ENCODE measurements at places on chromosomes 6 and 20.

- no peak for DNase-seq
Observed at GRCh38 chr20:3659492-3660261, 3.5 kb downstream of the GFRA4 start.

GRCh38 chr6:132414322-132414721, 13.0 kb upstream of the MOXD1 start:
- no peak for DNase-seq

- DNase-seq: no peak
Observed at GRCh38 chr6:150656156-150656555, 56.5 kb downstream of the PLEKHG1 start.

DNA sequence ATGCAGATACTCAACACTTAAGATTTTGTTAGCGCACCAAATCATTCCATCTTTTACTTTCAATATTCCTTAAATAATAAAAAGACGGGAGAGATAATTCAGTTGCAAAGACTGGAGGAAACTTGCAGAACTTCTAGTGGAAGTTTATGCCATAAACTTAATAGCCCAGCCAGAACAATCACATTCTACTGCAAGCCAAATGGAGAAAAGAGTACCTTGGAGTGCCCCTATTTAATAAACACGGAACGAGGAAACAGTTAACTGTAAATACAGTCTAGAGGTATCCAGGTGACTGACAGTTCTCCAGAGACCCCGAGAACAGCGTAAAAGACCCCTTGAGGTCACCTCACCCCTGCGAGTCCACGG, 635 bp downstream of the SLC35B3 start:
- no peak for DNase-seq

GRCh38 chr20:15582146-15582760, 991.0 kb downstream of the KIF16B start:
- DNase-seq: no peak

DNA sequence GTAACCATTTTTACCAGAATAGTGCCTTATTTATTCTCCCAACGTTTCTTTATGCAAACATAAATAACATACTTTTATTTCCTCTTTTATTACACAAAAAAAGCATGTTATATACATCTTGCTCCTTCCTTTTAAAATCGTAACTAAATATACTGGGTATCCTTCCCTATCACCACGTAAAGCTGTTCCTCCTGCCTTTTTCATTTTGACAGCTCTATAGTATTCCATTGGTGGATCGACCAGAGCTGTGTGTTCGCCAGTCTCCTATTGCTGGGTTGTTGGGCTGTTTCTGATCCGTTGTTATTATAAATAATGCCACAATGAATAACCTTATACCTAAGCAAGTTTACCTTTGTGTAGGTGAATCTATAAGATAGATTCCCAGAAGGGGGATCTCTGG, 46.9 kb upstream of the DDR1 start:
- no peak for DNase-seq

- no peak for DNase-seq
Observed at GRCh38 chr20:62357187-62357667, 9.9 kb downstream of the LAMA5 start.

- DNase-seq: no peak
Observed at GRCh38 chr6:71460933-71461332, 172.3 kb downstream of the OGFRL1 start.

GRCh38 chr20:46420878-46421277, 14.5 kb upstream of the ELMO2 start:
- DNase-seq: no peak

GRCh38 chr6:107769053-107769658, 55.0 kb downstream of the SCML4 start:
- no peak for DNase-seq

DNA sequence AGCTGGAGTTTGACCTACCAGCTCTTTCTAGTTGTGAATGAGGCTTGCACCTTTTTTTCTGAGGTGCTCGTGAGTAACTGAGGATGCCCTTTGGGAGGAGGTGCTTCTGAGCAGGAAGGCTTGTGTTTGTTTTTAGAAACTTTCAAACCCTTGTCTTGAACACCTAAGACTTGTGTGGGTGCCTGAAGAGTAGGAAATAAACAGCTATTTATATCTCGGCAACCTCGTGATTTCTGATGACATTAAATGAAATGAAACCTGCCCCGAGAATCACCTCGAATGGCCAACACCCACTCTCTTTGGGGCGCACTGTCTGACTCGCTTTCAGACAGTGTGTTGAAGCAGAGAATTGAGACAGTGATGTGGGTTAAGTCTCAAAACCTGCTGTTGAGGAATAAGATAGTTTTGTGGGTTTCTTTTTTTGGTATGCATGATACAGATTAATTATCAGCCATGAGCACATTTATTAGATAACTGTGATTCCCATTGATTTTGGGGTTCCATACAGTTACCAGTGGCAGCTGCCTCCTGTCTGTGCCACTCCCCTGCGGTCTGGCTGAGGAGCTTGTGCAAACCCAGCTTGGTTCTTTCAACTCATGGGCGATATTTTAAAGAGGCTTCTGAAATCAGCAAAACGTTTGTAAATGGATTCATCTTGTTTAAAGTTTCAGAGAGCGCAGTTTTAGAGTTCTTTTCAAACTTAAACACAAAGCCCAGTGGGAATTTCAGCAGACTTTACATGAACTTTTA, 8.4 kb downstream of the IRF4 start:
- no peak for DNase-seq

DNA sequence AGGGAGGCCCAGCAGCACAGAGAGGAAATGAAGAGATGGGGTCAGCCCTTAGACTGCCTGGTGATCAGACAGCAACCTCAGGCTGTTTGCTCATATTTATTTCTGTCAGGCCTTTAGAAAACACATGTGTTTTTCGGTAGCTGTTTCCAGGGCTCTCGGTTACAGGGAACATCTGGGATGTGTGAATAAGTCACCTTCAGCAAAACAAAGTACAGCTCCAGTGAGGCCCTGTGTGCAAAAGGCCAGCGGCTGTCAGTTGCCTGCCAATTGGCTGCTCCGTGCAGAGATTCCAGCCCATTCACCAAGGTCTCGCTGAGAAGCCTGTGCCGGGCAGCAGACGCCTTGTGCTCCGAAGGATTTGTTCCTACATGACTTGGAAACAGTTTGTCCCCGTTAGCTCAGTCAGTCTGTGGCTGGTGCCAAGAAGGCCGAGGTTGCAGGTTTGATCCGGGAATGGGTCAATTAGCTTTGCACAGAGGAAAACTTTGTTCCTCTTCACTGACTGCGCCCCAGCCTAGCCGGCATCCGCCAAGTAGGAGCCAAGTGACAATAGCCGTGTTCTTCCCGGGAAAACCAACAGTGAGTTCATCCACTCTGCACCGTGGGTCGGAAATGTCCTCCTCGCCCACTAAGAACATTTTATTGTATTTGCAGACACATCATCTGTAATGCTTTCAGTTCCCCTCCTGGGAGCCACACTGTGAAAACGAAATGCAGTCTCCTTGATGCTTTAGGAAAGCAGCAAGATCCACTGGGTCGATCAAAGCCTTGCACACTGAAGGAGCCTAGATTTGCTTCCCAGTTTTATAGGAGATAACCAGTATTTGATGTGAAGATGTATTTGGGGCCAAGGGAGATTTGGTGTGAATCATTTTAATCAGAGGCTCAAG, 315.4 kb upstream of the CDYL start:
- peak; percentile 61 for DNase-seq

DNA sequence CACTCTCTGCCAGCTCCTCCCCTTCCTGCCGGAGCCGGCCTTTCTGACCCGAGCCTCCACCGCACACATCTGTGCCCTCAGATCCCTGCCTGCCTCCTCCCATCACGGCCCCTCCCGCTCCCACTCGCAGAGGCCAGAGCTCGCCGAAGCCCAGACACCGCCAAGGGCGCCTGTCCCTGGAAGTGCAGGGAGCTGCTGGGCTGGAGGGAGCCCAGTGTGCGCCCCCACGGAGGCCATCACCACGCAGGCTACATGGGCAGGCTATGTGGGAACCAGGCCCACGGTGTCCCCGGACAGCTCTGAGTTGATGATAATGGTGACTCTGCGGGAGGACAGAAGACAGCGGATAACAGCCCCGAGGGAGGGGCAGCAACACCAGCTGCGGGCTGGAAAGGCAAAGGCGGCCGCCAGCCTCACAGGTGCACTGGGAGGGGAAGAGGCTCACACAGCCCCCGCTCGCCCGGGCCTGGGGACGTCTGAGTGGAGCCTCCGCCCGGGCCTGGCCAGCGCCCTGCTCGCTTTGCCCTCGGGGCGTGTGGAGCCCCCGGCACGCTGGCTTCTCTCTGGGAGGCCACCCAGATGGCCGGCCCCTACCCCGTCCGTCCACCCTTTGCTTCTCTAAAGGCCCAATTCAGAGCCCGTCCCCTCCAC, 154.9 kb downstream of the DLL1 start:
- DNase-seq: no peak

- DNase-seq: no peak
Observed at GRCh38 chr20:63700199-63701050, 4.0 kb downstream of the TNFRSF6B start.

DNA sequence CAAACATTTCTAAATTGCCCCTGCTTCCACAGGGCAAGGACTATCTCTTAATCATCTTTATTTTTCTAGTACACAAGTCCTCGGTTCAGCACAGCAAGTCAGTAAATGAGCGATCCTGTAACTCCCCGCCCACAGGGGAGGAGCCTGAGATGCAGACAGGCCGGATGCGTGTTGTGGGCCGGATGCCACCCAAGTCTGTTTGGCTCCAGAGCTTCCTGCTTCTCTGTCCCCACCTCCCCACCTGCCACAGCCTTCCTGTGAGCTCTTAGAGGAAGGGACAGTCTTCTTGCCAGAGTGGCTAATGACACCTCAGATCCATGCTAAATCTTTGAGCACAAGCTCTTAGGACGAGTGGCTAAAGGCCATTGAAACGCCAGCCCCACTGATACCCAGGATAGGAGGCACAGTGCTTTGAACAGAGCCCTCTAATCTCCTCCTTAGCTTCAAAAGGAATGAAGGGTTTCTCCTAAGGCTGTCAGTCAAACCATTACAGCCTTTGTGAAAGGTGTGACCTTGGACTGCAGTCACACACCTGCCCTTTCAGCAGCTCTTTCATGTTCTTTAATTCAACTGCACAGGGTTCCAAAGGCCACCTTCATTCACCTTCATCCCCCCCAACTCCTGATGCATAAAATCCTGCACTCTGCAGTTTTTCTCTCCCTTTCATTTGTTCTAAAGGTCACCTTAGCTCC, 264.3 kb downstream of the TFAP2C start:
- no peak for DNase-seq

DNA sequence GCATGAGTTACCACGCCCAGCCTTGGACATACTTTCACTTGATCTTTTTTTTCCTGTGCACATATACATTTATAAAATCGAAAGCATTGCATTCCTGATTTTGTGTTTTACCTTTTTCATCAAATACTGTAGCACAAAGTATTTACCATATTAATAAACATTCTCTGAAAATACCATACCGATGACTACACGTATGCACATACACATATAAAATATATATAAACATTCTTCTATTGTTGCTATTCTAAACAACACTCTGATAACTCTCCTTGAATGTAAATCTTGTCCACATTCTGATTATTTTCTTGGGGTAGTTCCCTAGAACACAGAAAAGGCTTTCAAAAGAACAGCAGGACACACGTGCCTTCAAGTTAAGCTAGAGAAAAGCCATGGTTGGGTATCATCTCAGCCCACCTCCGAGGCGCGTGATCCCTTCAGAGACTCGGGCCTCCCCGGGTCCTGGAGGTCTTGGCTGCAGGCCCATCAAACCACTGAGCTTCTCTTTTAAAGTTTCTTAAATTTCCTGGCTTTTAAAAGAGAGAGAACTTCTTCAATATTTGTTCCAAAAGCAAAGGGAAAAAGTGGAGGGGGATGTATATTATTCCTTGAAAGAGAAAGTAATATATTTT, 198.1 kb downstream of the MYLK4 start:
- no peak for DNase-seq

GRCh38 chr6:1761477-1761877, 151.8 kb downstream of the FOXC1 start:
- DNase-seq: no peak

DNA sequence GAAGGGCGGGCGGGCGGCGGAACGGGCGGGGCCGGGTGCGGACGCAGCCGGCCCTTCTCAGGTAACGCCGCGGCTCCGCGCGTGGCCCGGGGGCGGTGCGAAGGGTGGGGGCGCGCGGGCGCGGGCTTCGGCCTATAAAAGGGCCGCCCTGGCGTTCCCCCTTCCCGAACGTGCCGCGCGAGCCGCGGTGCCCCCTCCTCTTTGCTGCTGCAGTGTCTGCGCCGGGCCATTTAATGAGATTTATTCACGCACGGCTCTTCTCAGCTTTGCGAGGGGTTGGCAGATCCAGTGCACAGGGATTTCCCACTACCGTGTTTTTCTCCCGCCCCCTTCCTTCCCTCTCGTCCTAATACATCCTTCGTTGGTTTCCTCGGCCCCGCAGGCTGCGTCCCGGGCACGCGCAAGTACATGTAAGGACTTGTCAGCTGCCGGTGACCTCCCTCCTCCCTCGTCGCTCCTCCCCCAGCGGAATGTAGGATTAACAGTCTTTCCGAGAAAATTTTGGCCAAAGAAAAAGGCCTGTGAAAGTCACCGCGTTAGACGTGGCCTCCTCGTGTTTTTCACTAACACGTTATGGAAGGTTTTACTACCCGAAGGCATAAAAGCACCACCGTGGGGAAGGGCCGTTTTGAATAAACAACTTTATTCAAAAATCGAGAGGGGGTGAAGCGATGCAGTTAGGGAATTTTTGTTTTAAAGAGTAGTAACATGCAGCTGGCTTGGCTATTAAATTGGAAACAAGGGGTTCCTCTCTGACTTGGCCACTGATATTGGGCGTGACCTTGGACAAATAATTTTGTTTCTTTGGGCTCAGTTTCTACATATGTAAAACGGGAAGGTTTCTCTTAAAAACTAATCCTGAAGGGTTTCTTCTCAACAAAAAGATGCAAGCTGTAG, 966 bp upstream of the REV3L start:
- DNase-seq: peak; percentile 73

DNA sequence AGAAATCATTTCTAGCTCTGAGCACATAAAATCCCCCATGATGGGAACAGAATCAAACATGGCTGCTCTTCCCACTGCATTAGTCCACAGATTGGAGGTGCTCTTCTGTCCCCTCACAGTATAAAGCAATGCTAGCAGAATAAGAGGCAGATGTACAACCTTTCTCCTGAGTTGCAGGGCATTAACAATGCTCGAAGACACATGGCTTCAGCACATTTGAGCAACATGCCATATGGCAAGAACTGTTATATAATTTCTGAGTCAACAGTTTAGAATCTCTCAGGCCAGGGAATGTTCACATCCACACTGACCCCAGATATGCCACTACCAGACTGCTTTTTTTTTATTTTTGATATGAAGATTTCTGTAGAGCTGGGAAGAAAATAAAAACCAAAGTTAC, 119.6 kb downstream of the KIF13A start:
- DNase-seq: peak; percentile 58

- no peak for DNase-seq
Observed at GRCh38 chr6:88840796-88841539, 122.5 kb downstream of the RNGTT start.

DNA sequence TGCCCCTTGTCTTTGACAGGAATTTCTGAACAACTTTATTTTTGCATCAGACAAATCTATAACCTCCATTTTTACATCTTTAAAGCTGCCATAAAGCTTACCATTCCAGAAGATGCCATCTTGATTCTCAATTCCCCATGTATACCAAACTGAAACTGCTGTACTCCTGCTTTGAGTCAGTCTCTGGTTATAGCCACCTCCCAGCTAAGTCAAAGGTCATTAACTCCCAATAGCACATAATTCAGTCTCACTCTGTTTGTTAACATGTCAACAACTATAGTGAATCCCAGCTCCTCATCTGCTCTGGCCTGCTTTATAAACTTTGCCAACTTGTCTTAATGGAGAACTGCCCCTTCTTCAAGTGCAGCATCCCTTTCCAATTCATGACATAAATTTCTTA, 343.6 kb downstream of the FRK start:
- DNase-seq: no peak
